ENCODE measurements at places on chromosomes 11 and 22. TPM values are rescaled to one million over a fixed set of nuclear protein-coding genes. Genes with fewer than 3 reads are reported as not detected.
A peak's percentile ranks its signal among the peaks of the same experiment; 100 is the strongest.

Gene UCP2
- not detected for total RNA-seq

Gene VSIG2
- not detected for total RNA-seq

Gene HSPB2
- total RNA-seq, result 3.3 TPM

Gene UBQLNL
- 0.36 TPM for total RNA-seq

Gene RAG2
- not detected for total RNA-seq

Gene NXPE2
- total RNA-seq, result not detected

Gene PATE1
- total RNA-seq, result not detected

Gene CLDN5
- total RNA-seq, result 0.27 TPM

Gene DPAGT1
- 30.5 TPM for total RNA-seq

Gene CHRNA10
- 1.1 TPM for total RNA-seq

Gene OR4X1
- not detected for total RNA-seq

GRCh38 chr22:38162881-38163843 lies 18.5 kb downstream of the PLA2G6 start:
- no peak for DNase-seq

DNA sequence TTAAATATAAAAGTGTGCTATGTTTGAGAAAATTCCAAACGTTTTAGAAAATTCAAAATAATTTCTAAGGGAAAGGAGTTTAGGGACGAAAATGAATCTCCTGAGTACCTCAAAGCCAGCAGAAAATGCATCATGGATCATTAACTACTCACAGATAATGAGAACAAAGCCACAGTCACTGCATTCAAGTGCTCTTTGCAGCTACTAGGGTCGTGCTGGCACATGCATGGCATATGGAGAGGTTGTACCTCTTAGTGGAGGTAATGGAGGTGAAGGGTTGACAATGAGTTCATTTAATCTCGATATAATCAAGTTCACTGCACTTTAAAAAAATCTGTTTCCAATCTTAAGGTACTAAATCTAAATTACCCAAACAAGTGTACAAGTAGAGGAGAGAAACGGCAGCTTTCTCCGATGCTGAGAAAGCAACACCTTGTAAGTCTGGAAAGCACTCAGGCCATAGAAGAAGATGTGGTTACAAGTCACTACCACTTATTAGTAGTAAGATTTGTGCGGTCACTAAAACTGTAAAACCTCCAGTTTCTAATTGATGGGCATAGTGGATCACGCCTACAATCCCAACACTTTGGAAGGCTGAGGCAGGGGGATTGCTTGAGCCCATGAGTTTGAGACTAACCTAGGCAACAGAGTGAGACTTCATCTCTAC lies 261.1 kb upstream of the ANO3 start:
- DNase-seq, result no peak

DNA sequence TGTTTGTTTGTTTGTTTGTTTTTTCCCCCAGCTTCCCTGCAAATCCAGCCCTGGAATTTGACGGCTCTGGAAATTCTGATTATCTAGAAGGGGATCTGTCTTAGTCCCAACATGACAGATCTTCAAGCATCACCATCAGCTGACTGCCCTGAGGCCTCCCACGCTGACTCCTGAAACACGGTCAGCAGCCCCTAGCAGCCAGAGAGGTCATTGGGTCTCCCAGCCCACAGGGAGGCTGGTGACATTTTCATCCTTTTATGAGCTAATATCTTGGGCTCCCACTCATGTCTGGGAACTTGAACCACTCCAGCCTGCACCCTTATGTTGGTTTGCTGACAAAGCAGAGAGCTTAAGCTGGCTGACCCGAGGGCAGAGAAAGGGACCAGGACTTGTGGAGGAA lies 66.0 kb upstream of the TIMP3 start:
- DNase-seq, result no peak

DNA sequence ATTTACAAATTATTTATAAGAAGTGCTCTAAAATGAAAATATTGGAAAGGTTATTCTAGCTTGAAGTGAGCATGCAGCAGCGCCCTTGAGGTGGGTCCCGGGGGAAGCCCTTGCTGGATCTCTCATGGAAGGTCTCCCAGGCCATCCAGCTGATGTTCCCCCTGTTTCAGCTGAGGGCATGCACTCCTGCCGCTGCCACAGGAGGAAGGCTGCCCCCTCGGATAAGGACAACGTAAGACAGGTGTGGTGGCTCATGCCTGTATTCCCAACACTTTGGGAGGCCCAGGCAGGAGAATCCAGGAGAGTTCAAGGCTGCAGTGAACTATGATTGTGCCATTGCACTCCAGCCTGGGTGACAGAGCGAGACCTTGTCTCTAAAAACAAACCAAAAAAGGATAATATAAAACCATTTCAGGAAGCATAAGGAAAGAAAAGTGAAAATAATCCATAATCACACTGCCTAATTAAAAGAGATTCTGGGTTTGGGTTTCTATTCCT lies 15.0 kb downstream of the CDC45 start:
- DNase-seq, result no peak

DNA sequence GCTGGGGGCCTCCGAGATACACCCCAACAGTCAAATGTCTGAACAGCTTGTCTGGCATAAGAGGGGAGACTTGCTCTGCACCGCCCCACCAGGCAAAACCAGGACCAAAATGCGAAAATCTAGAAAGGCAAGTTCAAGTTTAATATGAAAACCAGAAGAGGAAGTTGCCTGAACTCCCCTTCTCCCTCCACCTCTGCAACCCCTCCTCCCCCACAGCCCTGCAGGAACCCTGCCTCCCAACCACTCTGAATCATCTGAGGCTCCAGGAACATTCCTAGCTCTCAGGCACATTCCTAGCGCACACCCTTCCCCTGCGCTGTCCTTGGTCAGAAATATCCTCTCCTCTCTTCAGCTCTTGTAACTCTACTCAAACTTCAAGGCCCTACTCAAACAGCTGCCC lies 36.7 kb downstream of the ISX start:
- DNase-seq, result no peak

GRCh38 chr22:17924735-17925364 lies 99.5 kb downstream of the MICAL3 start:
- DNase-seq, result no peak

DNA sequence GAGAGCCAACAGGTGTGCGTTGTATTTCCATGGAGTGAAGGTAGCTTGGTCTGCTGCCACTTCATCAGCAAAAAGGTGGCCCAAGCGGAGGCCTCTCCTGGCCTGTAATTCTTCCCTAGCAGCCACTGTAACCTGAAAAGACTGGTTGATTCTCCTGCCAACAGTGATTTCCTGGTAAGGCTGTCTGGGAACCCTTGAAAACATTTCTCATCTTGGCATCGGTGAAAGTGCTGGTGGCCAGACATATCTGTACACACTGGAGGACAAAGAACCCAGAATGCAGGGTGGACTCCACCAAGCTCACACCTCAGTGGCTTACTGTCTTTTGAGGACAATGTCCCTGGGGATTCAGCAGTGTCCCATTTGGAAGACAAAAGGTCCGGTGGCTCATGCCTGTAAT lies 128.0 kb downstream of the TRIM29 start:
- no peak for DNase-seq

DNA sequence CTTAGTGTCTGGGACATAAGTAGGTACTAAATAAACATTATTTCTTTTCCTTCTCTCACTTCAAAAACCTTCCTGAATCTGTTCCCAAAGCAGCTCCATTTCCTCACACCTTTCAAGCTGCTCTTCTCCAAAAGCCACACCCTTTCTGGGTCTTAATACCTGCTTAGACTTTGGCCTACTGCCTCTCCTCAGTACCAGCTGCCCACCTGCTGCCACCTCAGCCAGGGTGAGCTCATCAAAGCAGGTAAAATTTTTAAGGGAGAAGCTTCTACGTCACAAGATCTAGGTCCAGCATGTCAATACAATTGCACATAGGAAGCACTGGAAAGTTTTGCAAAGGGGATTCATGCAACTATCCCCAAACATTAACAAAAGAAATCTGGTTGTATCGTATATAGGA lies 108.4 kb downstream of the RPL27A start:
- DNase-seq, result no peak

DNA sequence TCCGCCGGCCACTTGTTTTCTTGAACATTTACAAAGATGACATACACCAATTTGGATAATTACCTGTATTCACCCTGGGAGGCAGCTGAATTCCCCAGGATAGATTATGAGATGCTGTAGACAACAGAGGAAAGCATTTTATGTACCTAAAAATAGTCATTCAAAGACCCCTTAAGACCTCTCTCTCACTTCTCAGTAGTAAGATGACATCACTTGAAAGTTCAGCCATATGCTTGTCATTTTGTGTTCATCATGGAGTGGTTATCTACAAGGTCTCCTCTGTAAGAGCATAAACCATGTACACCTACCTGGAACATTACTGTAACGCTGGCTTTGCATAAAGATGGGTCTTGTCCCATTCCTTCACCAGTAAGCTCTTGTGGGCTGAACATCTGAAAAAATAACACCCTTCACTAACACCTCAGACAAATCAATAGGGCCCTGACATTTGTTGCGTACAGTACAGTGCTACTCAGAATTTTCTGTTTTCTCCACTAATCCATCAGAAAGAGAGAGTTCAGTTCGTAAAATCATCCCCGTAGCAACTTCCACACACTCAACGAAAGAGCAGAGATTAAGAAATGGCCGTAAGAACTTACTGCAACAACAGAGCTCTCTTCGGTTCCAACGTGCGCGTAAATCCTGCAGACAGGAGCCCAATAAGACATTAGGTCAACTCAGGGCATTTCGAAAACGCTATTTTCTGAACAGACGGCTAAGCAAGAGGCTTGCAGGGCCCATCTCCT lies 15.6 kb upstream of the WDR74 start:
- DNase-seq, result peak; percentile 30

DNA sequence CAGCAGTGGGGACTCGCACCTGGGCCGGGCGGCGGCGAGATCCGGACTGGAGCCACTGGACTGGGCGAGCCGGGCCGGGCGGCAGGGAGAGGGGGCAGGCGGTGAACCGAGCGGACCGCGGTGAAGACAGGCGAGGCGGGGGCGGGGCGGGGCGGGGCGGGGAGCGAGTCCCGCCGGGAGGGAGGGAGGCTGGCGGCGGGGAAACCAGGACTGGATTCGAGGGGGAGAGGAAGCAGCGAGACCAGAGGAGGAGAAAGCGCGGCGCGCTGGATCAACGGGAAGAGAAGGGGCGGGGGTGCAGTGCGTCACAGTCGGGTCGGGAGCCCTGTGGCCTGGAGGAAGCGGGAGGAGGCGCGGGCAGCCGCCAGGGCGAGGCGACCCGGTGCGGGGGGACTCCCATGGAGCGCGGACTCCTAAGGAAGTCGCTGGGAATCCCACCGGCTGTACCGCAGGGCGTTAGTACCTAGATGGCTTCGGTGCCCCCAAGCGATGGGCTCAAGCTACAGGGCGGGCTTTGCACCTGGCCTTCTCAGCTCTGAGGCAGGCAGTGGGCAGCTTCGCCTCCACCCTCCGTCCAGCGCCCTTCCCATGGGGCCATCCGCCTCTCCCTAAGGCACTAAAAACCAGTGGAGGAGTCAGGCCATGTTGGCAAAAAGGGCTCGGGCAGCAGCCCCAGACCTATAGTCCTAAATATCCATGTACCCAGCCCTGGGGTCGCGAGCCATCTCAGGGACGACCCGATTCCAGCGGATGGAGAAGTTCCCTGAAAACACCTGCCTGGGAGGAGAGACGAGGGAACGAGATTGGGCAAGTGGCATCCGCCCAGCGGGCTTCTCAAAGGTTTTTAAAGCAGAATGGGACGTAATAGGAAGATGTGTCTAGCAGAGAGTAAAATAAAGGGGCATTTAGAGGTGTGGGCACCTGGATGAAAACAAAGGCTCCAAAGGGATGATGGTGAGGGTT lies at the start of gene TMEM121B:
Gene TMEM121B (minus strand): TSS at position 128 of the 963 bp plus-strand sequence. CDS start 233 bp downstream, outside the sequence.
- DNase-seq, result peak; percentile 31

DNA sequence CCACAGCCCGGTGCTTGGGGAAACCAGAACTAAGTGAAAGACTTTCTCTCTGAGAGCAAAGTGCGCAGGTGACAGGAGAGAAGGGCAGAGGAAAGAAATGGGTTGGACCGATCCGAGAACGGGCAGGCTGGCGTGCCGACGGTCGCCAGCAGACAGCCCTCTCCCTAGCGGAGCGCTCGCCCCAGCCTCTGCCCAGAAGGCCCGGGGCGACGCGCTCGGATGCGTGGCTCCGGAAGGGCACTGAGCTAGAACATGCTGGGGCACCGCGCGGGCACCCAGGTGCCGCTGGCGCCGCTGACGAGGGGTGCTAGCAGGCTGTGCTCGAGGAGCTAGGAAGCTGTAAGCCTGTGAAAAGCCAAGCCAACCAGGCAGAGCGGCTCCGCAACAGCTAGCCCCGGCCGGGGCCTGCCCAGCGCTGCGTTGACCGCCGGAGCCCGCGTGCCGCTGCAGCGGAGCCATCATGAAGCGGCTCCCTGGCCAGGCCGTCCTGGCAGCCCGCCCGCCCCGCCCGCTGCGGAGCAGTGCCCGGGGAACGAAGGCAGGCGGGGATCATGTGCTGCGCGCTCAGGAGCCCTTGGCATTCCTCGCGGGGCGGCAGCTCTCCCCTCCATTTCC lies 22.1 kb upstream of the RRAS2 start:
- DNase-seq, result peak; percentile 54

DNA sequence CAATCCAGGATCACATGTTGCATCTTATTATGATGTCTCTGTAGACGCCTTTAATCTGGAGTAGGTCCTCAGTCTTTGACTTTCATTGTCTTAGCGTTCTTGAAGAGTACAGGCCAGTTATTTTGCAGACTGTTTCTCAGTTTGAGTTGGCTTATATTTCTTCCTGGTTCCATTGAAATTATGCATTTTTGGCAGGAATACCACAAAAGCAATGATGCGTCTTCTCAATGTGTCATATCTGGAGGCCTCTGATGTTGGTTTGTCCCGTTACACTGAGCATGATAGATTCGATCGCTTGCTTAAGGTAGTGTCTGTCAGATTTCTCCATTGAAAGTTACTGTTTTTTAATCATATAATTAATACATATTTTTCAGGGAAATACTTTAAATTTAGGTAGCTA lies 30.6 kb downstream of the TECTA start:
- DNase-seq, result peak; percentile 4

GRCh38 chr11:26254378-26254777 lies 77.6 kb upstream of the ANO3 start:
- DNase-seq, result no peak
